IMR-90 (cell line): ENCODE measurements at places on chromosomes 11 and 22. TPM values are rescaled to one million over a fixed set of nuclear protein-coding genes. Genes with fewer than 3 reads are reported as not detected.

DNA sequence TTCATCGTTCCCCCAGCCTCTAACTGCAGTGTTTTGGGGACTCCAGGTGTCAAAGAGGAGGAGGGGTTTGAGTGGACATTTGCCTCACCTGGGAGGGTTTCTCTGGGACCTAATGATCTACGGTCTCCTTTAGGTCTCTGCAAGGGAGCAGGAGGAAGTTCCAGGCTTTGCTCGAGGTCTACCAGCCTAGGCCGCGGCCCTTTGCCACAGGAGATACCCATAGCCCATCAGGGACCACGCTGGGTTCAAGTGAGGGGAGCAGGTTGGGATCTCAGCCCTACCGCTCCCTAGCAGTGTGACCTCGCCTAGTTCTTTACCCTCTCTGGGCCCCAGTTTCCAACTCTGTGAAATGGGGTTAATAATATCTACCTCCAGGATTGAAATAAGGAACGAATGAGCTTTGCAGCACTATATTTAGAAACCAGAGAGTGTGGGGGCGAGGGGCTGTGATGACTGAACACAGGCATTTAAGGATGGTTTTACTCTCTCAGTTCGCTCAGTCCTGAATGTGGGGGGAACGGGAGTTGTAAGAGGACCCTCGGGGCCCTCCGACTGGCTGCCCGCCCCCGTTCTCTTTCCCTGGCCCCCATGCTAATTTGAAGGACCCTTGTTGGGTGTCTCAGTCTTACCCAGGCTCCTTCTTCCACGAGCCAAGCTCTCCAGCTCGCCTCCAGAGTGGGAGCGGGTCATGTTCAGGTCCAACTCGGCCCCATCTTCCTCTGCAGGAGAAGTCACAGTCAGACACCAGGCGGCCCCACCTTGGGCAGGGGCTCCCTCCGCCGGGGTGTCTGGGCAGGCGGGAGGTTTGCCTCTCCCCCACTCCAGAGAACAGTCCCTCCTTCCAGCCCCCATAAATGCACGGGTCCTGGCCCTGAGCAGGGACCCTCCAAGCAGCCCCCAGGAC lies 11.7 kb downstream of the PDGFB start:
- DNase-seq, result no peak

GRCh38 chr22:32909581-32910428 lies 108.3 kb downstream of the TIMP3 start:
- DNase-seq, result no peak

The IL10RA gene
- polyA plus RNA-seq, result 0.12 TPM in 1 of 2 replicates, not detected in the other

GRCh38 chr11:24400059-24400665 lies 96.7 kb upstream of the LUZP2 start:
- DNase-seq, result no peak

DNA sequence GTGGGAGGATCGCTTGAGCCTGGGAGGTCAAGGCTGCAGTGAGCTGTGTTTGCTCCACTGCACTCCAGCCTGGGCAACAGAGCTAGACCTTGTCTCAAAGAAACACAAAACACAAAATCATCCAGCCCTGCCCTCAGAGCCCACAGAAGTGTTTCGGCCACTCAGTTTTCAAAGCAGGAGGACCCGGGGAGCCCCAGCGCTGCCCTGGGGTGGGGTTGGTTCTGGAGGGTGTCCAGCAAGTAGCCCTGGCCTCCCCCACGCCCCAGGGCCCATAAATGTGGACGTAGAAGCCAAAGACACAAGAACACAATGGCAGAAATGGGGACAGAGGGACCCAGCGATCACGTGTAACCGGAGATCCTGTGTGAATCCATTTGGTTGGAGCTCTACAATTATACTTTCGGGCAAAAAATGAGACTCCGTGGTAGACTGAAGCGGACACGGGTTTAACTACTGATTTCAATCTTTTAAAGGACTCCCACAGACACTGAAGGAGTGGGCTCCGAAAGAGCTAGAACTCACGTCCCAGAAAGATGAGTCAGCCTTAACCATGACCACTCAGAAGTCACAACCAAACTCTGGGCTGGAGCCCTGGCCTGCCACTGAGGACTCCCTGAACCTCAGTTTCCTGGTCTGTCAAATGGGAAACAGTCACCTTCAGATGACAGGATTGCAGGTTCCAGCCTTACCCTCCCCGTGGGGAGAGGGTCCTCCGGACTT lies 9.0 kb upstream of the CYTH4 start:
- DNase-seq, result peak; percentile 79

DNA sequence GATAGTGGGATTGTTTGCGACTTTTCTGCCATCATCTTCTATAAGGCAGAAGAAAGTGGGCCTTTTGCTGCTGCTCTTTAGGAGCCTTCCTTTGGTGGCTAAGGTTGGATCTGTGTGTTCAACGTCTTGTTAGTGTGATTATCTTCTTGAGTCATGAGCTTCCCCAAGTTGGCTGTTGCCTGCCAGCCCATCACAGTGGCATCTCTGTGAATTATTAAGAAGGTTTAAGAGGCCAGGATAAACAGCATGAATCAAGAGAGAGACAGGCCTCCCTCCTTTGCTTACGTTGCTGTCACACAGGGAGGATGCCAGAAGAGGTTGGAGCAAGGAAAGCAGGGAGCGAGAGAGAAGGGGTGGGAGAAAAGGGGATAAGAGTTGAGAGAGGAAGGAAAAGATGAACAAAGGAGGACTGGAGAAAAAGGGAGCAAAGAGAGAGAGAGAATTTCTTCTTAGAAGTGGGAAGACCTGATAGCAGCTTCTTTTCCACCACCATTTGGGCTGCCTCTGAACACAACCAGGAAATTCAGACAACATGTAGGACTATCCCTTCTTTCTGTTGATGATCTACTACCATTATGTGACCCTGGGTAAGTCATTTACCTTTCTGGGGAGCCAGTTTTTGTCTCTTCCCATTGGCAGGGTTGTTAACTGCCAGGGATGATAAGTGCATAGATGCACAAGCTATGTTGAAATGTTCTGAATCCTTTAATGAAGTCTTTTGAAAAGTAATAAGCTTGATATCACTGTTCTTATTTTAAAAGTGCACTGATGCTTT lies 126.5 kb downstream of the NAV2 start:
- peak; percentile 17 for DNase-seq

The CTSC gene
- polyA plus RNA-seq, result 267 and 299 TPM in 2 replicates

The PARVG gene
- polyA plus RNA-seq, result not detected in 2 replicates

The APOA5 gene
- polyA plus RNA-seq, result not detected in 2 replicates

The NAALADL1 gene
- polyA plus RNA-seq, result 5.8 and 6.3 TPM in 2 replicates

GRCh38 chr11:88106666-88107065 lies 68.6 kb downstream of the RAB38 start:
- DNase-seq, result no peak

The LGALS12 gene
- polyA plus RNA-seq, result not detected in 2 replicates

- no peak for DNase-seq
Observed at GRCh38 chr22:20218987-20219386, 49.1 kb downstream of the RTN4R start.

DNA sequence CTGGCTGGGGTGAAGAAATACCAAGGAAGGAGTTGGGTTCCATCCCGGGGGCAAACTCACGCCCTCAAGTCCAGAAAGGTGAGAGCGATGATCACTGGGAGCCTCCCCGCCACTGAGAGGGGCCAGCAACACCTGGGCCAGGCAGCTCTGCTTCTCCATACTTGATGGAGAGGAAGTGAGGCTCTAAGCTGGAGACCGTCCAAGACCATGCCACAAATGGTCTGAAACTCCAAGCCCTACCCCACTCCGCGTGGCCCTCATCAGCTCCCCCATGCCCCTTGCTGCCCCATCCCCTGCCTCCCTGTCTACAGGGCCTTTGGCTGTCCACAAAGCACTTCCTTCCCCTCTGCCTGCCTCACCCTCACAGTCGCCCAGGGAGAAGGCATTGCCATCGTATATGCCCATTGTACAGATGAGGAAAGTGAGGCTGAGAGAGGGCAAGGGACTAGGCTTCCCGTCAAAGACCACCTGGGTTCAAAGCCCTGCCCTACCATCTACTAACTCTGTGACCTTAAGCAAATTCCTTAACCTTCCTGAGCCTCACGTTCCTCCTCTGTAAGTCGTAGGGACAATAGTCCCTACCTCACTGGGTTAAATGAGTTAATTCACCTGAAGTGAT lies 4.4 kb upstream of the PDGFB start:
- DNase-seq, result no peak

The GRAMD1B gene
- polyA plus RNA-seq, result 7.1 and 9.2 TPM in 2 replicates

- DNase-seq, result peak; percentile 85
Observed at GRCh38 chr11:119196833-119197483, 9.2 kb upstream of the CBL start.

DNA sequence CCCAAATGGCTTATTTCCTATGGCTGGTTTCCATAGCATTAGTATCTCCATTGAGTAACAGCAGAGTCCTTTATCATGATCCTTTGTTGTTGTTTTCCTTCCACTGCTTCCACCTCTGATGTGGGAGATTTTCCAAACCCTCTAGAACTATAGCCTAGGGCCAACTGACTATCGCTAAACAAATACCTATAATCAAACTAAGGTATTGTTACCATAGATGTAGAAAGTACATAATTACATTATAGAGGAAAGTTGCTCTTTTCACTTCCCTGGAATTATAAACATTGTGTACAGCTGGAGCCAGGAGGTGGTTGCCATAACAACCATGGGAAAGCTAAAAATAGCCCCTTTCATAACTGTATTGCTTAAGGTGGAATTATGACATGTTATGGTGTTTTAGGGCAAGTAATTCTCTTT lies 47.0 kb upstream of the ALKBH3 start:
- peak; percentile 90 for DNase-seq

- peak; percentile 28 for DNase-seq
Observed at GRCh38 chr11:18772211-18772610, 19.4 kb downstream of the PTPN5 start.

The RFPL1 gene
- not detected in 2 replicates for polyA plus RNA-seq

DNA sequence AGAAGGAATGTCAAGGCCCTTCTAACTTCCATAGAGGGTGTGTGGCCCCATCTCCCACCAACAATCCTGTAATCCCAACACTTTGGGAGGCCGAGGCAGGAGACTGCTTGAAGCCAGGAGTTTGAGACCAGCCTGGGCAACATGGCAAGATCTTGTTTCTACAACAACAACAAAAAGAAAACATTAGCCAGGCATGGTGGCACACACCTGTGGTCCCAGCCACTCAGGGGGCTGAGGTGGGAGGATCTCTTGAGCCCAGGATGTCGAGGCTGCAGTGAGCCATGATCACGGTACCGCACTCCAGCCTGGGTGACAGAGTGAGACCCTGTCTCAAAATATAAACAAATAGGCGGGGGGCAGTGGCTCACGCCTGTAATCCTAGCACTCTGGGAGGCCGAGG lies 16.9 kb downstream of the TSPAN32 start:
- no peak for DNase-seq

- DNase-seq, result peak; percentile 54
Observed at GRCh38 chr11:26930518-26931247, 63.2 kb upstream of the FIBIN start.

GRCh38 chr11:36057379-36058042 lies 113.6 kb downstream of the LDLRAD3 start:
- DNase-seq, result no peak

DNA sequence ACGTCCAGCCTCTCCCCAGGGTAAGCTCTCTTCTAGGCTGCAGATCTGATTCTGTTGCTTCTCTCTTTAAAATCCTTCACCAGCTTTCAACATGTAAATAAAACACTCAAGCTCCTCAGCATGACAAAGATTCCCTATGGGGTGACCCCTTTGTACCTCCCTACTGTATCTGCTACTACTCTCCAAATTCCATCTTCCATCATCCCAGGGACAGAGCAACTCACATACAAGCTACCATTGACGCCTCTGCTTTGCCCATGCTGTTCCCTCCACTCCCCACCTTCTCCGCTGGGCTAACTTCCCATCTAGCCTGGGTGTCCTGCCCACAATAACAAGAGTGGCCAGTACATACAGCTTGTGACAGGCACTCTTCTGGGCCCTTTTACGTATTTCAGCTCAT lies 207.5 kb upstream of the ZBED5 start:
- DNase-seq, result no peak

- DNase-seq, result no peak
Observed at GRCh38 chr11:85723088-85723487, 37.1 kb upstream of the CCDC89 start.

DNA sequence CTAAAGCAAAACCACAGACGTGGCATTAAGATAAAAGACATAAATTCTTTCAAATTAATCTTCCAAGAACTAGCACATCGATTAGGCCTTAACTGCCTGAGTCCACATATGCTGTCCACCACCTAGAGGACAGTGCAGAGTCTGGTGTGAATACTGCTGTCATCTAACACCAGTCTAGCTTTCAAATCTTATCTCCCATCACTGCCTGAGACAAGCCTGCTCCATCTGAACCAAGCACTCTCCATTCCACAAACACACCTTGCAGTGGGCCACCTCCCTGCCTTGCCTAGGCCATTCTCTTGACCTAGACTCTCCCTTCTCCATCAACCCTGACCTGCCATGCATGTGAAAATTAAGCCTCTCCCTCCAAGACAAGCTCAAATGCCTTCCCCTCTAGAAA lies 129.5 kb upstream of the PITPNB start:
- no peak for DNase-seq

DNA sequence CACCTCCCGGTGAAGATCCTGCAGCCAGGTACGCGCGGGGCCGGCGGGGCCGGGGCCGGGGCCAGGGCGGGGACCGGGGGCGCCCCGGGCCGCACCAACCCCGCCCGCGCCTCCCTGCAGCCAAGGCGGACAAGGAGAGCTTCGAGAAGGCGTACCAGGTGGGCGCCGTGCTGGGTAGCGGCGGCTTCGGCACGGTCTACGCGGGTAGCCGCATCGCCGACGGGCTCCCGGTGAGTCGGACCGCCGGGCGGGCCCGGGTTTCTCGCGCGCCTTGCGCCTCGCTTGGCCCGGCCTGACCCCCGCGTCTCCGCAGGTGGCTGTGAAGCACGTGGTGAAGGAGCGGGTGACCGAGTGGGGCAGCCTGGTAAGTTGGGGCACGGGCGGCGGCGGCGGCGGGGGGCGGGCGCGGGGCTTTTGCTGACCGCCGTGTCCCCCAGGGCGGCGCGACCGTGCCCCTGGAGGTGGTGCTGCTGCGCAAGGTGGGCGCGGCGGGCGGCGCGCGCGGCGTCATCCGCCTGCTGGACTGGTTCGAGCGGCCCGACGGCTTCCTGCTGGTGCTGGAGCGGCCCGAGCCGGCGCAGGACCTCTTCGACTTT lies 531 bp downstream of the PIM3 start:
- no peak for DNase-seq

The MS4A13 gene
- polyA plus RNA-seq, result not detected in 2 replicates

GRCh38 chr11:48109046-48109666 lies 107.5 kb upstream of the OR4B1 start:
- peak; percentile 63 for DNase-seq

GRCh38 chr11:24617856-24618255 lies 121.0 kb downstream of the LUZP2 start:
- no peak for DNase-seq

GRCh38 chr22:43858156-43858895 lies 4.0 kb downstream of the SULT4A1 start:
- DNase-seq, result no peak

The FOSL1 gene
- 97.4 and 107 TPM in 2 replicates for polyA plus RNA-seq

DNA sequence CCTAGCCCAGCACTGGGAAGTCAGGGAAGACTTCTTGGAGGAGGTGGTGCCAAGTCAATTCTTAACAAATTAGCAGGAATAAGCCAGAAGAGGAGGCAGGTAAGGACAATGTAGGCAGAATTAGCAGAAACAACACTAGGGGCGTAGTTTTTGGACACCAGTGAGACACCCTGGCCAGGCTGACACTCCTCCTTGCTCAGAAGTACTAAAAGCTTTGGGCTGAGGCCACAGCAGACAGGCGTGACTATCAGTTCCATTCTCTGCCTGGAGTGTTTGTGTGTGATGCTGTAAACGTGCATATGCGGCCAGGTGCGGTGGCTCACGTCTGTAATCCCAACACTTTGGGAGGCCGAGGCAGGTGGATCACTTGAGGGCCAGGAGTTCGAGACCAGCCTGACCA lies 36.0 kb downstream of the PHF21B start:
- no peak for DNase-seq

- no peak for DNase-seq
Observed at GRCh38 chr11:88813233-88813915, 252.4 kb downstream of the GRM5 start.
